ENCODE measurements at places on chromosomes 12 and 14.

DNA sequence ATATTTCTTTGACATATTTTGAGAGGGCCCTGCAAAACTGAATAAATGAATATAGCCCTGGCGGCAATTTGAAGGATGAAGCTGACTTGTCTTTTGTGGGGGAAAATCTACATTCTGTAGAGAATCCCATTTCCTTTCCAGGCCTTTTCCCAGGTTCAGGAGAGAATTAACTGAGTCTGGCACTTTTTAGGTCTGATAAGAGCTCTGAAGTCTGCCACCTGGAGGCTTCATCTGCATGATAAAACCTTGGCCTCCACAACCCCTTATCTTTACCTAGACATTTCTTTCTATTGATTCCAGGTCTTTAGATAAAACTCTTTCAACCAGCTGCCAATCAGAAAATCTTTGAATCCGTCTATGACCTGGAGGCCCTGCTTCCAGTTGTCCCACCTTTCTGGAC is 299.4 kb downstream of the ETNK1 start:
- no peak for DNase-seq

- no peak for DNase-seq
Observed at GRCh38 chr14:60093606-60094005, 1.9 kb downstream of the PCNX4 start.

DNA sequence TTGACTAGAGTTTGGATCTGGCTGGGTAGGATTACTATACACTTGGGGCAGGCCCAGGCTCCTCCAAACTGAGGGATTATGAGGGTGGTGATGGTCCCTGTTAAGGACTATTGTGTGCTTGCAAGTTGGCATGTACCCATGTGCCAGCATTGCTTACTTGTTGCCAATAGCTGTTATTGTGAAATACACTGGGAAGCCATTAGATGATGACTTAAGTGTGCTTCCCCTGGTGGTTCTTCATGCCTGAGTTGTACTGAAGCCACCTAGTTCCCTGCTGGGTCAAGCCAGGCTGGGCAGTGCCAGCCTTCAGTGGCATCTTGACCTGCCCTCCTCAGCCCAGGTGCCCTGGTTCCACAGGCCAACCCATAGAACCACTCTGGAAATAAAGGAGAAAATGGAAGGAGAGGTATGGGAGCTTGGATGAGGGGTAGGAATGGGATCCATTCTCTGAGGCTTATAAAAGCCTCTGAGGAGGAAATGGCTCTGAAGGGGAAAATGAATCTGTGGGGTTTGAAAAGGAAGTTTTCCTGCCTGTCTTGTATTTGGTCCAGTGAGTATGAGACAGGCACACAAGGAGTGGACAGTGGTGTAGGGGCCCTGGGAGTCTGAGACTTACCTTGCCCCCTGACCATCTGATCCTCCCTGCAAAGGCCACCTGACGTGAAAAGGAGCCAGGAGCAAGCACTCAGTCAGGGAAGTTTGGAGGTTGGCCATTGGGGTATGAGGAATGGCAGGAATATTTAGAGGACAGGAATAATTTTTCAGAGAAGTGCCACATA is 724 bp downstream of the LTB4R start:
- no peak for DNase-seq

GRCh38 chr12:42259699-42260098 is 21.7 kb upstream of the YAF2 start:
- no peak for DNase-seq

DNA sequence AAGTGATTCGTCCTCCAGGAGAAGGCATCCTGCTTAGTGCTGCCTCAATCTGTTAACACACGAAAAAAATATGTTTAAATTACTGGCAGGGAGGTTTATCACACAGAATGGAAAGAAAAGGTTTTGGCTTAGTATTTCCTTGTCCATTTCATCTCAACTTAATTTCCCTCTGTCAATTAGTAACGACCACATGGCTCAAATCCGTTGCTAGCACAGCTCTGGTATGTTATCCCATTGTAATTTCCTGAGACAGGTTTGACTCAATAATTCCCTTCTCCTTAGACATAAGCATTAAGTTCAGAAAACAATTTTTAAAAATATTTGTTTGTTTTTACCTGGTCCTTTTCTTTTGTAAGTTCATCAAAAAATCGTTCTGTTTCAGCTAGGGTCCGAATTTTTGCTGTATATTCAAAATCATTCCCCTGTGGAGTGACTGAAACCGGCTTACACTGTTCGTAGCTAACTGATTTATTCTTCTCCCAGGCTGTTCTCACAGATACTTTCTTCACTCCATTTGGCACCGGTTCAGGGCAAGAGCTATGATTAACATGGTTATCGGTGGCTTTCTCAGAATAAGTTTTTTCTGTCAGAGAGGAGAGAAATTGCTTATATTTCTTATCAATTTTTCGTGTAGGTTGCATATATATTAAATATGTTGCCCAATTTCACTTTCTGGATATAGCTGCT is 10.1 kb upstream of the PITPNM2 start:
- no peak for DNase-seq

- DNase-seq: no peak
Observed at GRCh38 chr12:59056966-59057365, 136.7 kb upstream of the LRIG3 start.
